ENCODE measurements at places on chromosomes 1 and 21.
A peak's percentile ranks its signal among the peaks of the same experiment; 100 is the strongest.

GRCh38 chr1:110233861-110234260 is 23.7 kb downstream of the KCNC4 start:
- no peak for DNase-seq

- DNase-seq = peak; percentile 31
These were observed 68.7 kb upstream of the LRIF1 start for GRCh38 chr1:111032295-111032897.

DNA sequence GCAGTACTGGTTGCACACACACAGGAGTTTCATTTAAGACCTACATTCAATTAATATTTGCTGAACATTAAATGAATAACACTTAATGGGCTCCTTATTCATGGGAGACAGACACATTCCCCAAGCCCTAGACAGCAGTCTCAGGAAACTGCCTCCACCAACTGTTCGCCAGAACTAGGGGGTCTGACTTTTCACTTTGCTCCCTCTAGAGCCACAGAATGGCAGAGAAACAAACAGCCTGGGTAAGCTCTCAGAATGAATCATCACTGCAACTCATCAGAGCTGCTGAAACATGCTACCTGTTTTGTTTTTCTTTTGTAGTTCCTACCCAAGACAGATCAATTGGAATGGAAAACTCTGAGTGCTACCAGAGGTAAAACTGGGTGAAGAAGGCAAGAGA is 31.7 kb downstream of the ELK4 start:
- DNase-seq = no peak

GRCh38 chr1:182453631-182454030 is 3.7 kb downstream of the RGSL1 start:
- DNase-seq = no peak

GRCh38 chr21:41371685-41372030 is 9.8 kb downstream of the MX2 start:
- DNase-seq = no peak

GRCh38 chr1:112344754-112345423 is 51.1 kb upstream of the CTTNBP2NL start:
- DNase-seq = no peak

GRCh38 chr1:116886291-116886878 is 23.3 kb upstream of the PTGFRN start:
- DNase-seq = no peak

DNA sequence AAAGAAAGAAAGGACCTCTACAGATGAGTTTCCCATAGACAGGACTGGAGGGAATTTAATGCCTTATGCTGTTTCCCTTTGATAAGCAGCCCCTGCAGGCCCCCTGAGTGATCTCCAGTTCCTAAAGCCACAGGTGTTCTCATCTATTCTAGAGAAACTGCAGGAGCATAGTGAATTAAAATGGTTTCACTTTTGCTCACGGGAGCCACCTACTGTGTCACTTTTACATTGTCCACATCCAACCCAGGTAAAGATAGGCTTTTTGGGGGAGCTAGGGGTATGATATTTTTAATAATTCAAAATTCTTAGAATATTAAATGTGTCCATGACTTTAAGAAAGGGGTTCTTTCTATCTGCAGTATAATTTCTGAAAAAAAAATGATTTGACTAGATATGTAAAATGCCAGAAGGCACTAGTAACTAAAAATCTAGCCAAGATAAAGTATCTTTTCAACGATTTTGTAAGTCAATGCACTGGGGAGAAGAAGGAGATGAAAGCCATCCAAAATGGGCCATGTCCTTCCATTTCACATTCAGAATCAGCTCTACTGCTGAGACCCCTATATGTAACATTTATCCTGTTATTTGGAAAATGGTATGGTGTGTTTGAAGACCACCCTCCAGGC is 267.3 kb upstream of the DUSP10 start:
- DNase-seq = no peak

GRCh38 chr1:118960567-118961136 is 27.5 kb downstream of the TBX15 start:
- no peak for DNase-seq

- no peak for DNase-seq
These were observed 38.4 kb upstream of the RBM34 start for GRCh38 chr1:235199441-235199840.

GRCh38 chr1:59057796-59058195 is 239.1 kb upstream of the FGGY start:
- DNase-seq = no peak

GRCh38 chr21:26769613-26770188 is 75.5 kb downstream of the ADAMTS1 start:
- peak; percentile 28 for DNase-seq

DNA sequence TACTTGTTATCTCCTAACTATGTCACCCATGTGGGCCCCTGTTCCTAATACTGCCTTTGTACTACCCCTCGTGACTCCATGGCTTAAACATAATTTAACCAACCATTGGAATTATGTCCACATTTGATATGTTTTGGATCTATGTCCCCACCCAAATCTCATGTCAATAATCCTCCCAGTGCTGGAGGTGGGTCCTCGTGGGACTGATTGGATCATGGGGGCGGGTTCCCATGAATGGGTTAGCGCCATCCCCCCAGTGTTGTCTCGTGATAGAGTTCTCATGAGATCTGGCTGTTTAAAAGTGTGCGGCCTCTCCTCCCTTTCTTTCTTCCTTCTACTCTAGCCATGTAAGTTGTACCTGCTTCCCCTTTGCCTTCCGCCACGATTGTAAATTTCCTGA is 9.8 kb downstream of the CBR1 start:
- no peak for DNase-seq

DNA sequence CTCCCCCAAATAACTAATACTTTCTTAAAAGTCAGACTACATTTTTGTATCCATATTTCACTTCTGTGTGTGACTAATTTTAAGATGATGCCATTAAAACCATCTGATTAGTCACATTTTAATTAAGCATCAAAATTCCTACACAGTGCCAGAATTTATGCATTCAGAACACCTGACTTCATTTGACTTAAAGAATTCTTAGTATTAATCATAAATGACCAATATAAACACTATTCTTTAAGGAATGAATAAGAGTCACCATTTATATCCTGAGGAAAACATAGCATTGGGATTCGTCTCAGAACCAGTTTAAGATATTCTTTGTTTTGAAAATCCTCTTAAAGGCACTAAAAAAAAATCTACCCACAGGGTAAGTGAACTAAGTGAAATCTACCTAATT is 37.0 kb downstream of the TM2D1 start:
- no peak for DNase-seq

DNA sequence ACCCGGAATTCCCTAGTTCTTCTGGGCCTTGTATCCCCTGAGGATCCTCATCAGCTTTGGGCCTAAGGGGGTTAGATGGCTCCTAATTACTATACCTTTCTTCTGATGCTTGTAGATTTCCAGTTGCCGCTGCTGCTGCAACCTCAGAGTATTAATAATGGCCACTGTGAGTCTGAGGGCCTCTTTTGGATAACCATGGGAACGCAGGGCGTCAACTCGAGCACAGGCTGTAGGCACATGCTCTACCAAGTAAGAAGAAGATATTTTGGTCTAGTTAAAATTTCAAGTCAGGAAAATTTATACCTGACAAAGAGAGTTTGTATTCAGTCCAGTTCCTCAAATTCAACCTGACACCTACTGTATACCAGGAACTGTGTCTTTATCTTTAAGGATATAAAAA is 28.2 kb downstream of the UROD start:
- DNase-seq = no peak

GRCh38 chr1:51960262-51960661 is 30.2 kb downstream of the RAB3B start:
- DNase-seq = no peak

GRCh38 chr1:209672705-209673630 is 2.2 kb upstream of the G0S2 start:
- no peak for DNase-seq

DNA sequence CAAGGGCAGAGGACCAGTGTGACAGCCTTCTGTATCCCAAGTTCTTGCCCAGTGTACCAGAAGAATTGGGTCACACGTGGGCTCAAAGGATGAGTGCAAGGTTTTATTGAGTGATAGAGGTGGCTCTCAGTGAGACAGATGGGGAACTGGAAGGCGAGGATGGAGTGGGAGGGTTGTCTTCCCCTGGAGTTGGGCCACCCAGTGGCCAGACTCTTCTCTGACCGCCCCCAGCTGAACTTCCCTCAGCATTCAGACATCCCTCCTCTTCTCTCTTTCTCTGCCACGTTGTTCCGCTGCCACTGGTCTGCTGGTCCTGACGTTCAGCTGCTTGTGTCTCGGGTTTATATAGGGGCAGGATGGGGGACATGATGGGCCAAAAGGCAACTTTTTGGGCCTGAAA is 150.1 kb upstream of the IVNS1ABP start:
- DNase-seq = no peak

GRCh38 chr1:152980676-152981075 is 3.2 kb upstream of the SPRR1A start:
- DNase-seq = no peak

- DNase-seq = no peak
These were observed 30.6 kb downstream of the GNAI3 start for GRCh38 chr1:109578947-109579443.

DNA sequence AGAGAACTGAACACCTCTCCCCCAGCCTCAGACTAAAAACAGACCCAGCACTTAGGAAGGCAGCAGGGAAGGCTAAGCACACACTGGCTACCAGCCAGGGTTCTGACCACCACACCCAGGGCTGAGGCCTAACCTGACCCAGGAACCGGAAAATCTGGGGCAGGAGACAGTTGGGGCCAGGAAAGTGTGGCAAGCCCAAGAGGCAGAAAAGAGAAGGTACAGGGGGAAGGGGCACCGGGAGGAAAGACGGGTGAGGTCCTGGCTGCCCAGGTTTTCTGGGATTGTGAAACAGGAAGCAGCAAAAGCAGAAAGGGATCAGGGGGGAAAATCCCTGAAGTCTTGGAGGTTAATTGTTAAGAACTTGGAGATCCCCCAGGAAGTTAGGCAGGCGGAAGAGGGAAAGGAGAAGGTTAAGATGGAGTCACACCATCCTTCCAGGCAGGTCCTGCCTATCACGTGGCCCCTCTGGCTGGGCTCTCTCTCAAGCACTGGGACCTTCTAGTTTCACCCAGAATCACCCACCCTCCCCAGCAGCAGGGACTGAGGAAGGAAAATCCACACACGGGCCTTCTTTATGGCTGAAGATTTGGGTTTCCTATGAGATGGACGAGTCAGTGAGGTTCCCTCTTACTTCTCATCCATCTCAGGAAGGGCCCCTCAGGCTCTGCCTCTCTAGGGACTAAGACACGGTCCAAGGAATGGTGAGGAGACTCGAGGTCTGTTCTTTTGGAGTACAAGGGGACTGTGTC is 2.6 kb downstream of the HDGF start:
- peak; percentile 82 for DNase-seq

DNA sequence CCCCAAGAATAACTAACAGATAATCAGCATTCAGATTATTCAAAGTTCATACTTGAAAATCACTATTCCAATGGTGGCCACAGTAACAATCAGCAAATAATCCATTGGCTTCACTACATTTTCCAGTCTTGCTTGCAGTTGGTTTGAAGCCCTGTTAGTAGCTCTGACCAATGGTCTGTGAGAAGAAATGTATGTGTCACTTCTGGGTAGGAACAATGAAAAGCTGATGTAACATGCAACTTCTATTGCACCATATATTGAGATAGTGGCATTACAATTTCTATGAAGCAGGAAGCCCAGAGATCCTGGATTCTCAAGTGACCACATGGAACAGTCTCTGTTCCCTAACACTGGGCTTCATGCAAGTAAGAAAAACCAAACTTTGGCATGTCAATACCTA is 250.9 kb upstream of the DAB1 start:
- peak; percentile 32 for DNase-seq

GRCh38 chr1:152109231-152109997 is 5.8 kb downstream of the TCHH start:
- DNase-seq = no peak

DNA sequence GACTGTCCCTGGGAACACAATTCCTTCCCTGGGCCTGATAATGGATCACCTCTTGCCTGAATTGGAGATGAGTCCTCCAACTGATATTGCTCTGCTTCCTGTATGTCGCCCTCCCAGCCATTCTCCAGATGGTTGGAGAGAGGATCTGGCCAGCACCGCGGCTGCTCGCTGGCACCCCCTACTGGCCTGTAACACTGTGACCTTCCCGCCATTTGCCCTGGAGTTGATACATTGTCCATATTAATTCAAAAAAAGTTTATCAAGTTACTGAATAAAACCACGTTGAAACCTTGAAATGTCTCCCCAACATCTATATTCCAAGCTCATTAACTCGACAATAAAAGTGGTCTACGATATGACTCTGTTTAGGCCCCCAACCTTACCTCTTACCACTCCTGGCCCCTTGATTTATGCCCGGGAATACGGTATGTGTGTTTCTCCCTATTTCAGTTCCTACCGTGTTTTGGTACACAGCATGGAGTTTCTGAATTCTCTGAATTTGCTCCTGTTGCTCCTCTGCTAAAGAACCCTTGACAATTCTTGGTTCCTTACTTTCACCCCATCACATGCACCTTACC is 241.8 kb upstream of the KIAA0040 start:
- no peak for DNase-seq

- no peak for DNase-seq
These were observed 10.0 kb downstream of the C1QB start for GRCh38 chr1:22662986-22663408.

DNA sequence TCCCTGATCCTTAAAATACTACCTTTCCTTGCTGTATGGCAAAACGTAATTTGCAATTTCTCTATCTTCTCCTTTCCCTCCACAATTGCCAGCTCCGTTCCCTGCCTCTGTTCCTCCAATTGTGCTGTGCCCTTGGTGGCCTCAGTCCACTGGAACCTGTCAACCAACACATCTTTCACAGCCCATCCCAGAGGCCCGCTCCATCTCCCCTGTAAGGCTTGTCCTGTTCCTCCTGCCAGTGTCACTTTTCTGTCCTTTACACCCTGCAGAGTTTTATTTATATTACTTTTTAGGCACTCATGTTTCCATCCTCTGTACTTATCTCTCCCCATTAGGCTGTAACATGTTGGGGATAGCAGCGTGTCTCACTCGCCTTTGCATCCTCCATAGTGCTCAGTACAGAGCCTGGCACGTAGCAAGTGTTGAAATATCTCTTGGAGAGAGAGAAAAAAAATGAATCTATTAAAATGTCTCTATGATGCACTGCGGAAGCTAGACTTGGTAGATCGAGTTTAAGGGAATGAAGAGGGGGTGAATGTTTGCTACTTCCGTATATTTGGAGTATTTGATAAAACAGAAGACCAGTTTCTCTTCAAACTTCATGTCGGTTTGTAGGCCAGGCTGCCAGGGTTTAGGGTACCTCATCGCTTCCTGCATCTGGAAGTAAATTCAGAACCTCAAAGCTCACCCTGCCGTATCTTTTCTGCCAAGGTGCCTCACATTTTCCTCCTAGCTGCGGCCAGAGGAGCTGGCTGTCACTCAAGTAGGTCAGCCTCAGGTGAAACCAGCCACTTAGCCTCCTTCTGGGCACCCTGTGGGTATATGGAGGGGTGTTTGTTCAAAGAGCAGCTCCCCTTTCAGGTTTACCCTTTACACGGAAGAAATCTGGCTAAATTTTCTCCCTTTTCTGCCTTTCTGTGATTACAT is 303.8 kb downstream of the TM2D1 start:
- DNase-seq = no peak

DNA sequence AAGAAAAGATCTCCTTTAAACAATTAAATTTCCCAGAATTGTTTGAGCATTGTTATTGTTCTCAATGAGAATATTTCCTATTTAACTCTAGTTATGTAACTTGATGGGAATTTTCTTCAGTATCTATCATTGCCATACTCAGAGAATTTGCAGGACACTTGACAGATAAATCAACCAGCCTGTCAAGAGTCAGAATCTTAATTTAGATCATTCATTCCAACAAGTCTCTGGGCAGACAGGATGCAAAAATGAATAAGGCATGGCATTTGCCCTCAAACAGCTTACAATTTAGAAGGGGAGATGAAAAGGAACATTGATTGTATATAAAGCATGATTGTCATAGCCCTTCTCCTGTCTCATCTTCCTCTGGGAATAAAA is 7.3 kb upstream of the DISC1 start:
- DNase-seq = no peak
